OCI-LY7 (cell line): ENCODE measurements at places on chromosomes 13 and 19. TPM values are rescaled to one million over a fixed set of nuclear protein-coding genes. Genes with fewer than 3 reads are reported as not detected.

TGFBR3L gene
- 0.61 and 0.74 TPM in 2 replicates for total RNA-seq

GRCh38 chr19:32669310-32669709 lies 5.7 kb downstream of the ANKRD27 start:
- DNase-seq = no peak

DNA sequence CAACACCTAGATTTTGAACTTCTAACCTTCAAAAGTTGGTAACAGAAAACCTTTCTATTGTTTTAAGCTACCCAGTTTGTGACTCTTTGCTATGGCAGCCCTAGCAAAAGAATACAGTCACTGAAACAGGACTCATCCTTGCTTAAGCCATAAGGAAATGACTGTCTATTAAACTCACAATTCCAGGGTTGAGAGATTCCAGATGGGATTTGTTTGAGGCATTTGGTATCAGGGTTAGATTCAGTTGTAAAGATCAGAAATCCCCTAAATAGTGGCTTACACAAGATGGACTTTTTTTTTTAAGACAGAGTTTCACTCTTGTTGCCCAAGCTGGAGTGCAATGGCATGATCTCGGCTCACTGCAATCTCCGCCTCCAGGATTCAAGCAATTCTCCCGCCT lies 41.1 kb upstream of the RGCC start:
- DNase-seq = no peak

GRCh38 chr13:33285420-33286124 lies at the start of gene STARD13:
Gene STARD13 (minus strand): TSS chr13:33285755. CDS start chr13:33285638, 117 bp downstream.
- DNase-seq = no peak

DNA sequence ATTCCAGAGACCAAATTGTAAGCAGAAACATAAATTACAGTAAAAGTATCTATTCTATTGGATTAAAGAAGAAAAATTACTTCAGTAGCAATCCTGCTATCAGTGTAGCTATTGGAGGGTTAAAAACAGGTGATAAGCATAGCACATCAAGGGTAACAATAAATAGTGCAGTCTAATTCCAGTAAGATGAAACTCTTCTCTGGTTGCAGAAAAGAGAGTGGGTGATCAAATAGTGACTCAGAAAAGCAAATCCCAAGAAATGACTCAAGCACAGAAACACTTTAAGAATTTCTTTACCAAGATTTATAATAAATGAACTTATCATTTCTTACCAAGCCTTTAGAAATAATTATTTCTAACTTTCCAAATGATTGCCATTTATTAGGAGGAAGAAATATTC lies 135.7 kb downstream of the LMO7 start:
- DNase-seq = no peak

CABP5 gene
- total RNA-seq = not detected in 2 replicates

DNA sequence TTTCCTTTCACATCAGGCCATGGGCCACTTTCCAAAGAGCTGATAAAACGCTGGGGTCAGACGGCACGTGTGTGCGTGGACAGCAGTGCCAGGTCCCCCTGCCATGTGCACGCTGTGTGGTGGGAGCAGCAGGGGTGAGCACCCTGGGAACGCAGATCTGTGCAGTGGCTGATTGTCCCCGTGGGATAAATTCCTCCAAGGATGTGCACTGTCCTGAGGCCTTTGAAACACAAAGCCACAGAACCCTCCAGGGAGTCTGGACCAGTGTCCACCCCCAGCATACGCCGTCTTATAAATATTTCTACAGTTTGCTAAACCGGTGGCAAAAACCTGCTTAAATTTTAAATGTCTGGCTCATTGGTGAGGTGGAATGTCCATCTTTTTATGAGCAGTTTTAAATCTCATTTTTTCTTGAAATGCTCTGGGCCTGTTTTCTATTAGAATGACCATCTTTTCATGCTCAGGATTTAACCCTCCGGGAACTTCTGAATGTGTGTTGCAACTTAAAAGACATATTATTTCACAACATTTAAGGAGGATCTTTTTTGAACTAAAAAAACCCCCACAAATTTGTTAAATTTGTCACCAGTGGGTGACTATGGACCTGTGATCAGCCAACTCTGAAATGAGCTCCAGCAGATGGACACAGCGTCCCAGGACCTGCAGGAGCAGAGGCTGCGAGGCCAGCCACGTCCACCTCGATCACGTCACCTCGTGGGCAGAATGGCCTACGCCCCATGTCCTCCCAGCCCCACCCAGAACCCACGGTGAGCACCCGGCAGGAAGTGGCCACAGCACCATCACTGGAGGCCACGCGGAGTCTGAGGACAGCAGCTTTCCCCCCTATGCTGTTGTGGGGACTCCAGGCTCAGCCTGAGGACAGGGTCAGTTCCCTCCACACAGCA lies 68.6 kb downstream of the RASA3 start:
- DNase-seq = no peak

DNA sequence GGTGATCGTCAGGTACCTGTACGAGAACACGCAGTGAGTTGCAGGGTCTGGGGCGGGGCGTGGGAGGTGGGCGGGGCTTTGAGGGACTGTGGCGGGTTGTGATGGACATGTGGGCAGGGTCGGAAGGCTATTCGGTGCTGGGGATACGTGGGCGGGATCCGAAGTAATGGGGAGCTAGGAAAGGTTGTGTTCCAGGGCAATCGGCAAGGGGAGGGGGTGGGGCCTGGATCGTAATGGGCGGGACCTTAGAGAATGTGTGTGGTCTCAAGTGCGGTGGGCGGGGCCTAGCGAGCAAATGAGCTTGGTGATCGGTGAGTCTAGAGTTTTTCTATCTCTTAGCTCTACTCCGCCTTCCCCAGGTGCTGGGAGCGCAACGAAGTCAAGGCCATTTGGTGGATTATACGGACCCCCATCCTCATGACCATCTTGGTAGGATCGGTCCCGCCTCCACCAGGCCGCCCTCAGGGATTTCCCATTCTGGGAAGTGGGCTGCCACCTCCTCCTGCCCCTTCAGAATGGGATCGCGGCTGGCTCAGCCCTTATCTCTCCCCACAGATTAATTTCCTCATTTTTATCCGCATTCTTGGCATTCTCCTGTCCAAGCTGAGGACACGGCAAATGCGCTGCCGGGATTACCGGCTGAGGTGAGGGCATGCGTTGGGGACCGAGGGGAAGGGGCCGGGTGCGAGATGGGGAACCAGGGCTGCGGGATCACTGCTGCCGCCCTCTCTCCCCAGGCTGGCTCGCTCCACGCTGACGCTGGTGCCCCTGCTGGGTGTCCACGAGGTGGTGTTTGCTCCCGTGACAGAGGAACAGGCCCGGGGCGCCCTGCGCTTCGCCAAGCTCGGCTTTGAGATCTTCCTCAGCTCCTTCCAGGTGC lies 9.6 kb downstream of the GIPR start:
- DNase-seq = peak; percentile 92

SHANK1 gene
- total RNA-seq = 10.7 and 13.1 TPM in 2 replicates

- no peak for DNase-seq
These were observed 202.6 kb upstream of the SOX21 start for GRCh38 chr13:94914895-94915294.

DNA sequence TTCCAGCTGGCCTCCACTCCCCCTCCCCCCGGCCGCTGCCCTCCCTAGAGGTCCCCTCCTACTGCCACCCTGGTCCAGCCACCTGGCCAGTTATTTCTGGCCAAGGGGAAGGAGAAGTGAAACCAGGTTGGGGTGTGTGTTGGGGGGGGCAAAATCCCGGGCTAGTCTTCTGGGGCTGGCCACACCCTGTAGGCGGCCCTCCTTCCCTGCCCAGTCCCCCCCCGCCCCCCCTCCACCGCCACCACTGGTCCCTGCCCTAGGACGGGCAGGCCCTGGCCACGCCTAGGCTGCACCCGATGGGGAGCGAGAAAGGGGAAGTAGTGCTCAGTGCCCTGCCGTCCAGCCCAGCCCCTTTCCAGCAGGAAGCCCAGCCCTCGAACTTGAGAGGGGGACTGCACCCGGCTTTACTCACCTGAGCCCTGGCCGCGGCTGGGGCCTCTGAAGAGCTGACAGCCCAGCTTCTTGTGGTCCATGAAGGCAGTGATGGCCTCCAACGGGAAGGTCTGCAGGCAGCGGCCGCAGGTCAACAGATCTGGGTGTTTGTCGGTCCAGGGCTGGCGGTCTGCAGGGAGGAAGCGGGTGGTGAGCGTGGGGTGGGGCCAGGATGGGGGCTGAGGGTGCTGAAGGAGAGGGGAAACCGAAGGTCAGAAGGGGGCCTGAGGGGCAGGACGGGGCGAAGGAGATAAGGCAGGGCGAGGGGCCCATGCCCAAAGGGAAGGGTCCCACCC lies 813 bp downstream of the ZNF296 start:
- peak; percentile 96 for DNase-seq

GRCh38 chr13:46389457-46390451 lies 2.7 kb upstream of the RUBCNL start:
- peak; percentile 90 for DNase-seq

GRCh38 chr13:42324704-42325103 lies 52.8 kb downstream of the AKAP11 start:
- DNase-seq = no peak

DNA sequence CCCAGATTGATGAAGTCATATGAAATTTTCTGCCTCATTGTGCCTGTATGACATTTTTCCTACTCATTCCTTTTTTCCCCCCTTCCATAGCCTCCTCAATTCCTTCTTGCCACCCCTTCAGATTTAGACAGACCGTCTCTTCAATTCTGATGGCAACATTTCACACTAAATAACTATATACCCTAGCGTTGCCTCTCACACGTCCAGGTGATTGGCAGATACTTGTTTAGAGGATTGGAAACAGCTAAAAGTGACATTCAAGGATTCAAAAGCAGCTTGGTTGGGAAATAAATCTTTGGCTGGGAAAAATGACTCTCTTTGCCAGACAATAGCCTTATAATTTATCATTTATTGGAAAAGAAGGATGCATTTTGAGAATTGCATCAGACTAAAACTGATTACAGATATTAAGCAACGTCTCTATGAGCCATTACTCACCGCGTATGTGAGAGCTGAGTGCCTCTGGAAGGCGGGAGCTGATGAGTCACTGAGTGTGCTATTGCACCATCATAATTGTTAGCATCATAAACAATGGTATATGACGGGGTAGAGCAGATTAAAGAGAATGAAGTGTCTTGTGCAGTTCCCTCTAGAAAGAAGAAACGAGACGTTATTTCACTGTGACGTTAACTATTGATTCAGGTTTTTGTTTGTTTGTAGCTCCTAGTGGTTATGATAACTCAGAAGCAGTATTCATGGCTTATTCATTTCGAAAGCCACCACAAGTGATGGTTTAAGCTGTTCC lies 61.1 kb upstream of the FAM216B start:
- no peak for DNase-seq

GRCh38 chr13:86933676-86934075 lies 737.5 kb upstream of the SLITRK5 start:
- DNase-seq = no peak

HCST gene
- total RNA-seq = 25.2 and 36.0 TPM in 2 replicates
